ENCODE measurements at places on chromosomes 4 and X.

DNA sequence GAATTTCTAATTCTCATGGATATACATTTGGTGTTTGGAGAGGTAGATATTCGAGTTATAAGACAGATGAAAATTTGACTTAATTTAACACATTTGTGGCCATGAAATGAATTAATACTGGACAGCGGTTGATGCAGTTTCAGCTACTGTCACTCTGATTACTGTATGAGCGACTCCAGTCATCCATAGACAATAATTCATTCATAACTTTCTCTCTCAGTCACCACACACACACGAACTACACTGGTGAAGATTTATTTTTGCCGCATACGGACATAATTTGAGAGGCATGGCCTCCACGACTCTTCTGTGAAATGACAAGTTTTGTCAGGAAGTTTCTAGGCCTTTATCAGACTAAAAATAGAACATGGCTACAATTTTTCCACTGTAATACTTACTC, 177.0 kb downstream of the TENM3 start:
- no peak for DNase-seq

GRCh38 chr4:48405924-48406323, 64.6 kb downstream of the SLAIN2 start:
- no peak for DNase-seq

GRCh38 chr4:182576601-182577289, 333.5 kb downstream of the TENM3 start:
- no peak for DNase-seq

DNA sequence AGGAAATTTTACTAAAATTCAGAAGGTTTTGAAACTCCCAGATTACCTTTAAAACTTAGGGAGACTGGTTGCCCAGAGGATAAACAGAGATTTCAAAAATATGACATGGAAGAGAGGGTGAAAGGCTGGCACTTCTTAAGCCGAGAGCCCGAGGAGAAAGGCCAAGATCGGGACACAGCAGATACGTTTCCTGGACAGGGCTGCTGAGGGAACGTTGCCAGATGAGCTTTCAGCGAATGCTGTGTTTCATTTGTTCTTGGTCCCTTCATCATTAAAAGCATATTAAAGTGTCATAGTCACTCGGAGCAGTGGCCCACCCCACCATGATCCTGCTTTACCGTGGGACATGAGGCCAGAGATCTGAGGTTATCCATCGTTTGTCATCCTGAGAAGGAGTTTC, 37.9 kb upstream of the STOX2 start:
- DNase-seq: no peak

GRCh38 chr4:56803471-56803870, 18.0 kb downstream of the SPINK2 start:
- DNase-seq: no peak

DNA sequence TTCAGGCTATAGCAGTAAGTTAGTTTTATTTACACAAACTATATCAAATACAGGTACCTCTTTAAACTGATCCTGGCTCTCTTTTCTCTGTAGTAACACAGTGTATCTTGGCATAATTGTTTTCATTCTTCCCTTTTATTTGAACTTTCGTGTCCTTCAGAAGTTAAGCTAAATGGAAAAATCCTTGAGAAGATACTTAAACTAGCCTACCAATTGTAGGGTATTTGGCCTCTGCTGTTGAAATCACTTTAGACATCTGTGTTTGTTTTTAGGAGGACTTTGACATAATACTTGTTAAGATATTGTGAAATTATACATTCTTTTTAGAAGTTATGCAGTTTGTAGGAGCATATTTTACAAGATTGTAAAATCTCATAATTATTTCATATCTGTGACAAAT, 90.3 kb upstream of the GK2 start:
- DNase-seq: no peak

- DNase-seq: no peak
Observed at GRCh38 chrX:143664302-143664701, 28.4 kb upstream of the SLITRK4 start.

GRCh38 chr4:185293202-185293601, 83.8 kb downstream of the SNX25 start:
- DNase-seq: no peak

- DNase-seq: no peak
Observed at GRCh38 chr4:94127707-94128328, 79.8 kb upstream of the SMARCAD1 start.

DNA sequence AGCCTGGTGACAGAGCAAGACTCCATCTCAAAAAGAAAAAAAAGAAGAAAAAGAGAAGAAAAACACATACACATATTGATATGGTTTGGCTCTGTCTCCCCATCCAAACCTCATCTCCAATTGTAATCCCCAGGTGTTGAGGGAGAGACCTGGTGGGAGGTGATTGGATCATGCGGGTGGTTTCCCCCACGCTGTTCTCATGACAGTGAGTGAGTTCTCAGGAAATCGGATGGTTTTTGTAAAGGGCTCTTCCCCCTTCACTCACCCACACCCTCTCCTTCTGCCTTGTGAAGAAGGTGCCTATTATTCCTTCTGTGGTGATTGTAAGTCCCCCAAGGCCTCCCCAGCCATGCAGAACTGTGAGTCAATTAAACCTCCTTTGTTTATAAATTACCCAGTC, 68.4 kb downstream of the LDB2 start:
- no peak for DNase-seq

- no peak for DNase-seq
Observed at GRCh38 chrX:87808576-87809243, 291.1 kb downstream of the KLHL4 start.

GRCh38 chr4:52312722-52313121, 261.6 kb downstream of the SPATA18 start:
- DNase-seq: no peak

- no peak for DNase-seq
Observed at GRCh38 chr4:62366939-62367338, 1166.8 kb downstream of the ADGRL3 start.

- no peak for DNase-seq
Observed at GRCh38 chr4:128381748-128382559, 94.3 kb upstream of the PGRMC2 start.

DNA sequence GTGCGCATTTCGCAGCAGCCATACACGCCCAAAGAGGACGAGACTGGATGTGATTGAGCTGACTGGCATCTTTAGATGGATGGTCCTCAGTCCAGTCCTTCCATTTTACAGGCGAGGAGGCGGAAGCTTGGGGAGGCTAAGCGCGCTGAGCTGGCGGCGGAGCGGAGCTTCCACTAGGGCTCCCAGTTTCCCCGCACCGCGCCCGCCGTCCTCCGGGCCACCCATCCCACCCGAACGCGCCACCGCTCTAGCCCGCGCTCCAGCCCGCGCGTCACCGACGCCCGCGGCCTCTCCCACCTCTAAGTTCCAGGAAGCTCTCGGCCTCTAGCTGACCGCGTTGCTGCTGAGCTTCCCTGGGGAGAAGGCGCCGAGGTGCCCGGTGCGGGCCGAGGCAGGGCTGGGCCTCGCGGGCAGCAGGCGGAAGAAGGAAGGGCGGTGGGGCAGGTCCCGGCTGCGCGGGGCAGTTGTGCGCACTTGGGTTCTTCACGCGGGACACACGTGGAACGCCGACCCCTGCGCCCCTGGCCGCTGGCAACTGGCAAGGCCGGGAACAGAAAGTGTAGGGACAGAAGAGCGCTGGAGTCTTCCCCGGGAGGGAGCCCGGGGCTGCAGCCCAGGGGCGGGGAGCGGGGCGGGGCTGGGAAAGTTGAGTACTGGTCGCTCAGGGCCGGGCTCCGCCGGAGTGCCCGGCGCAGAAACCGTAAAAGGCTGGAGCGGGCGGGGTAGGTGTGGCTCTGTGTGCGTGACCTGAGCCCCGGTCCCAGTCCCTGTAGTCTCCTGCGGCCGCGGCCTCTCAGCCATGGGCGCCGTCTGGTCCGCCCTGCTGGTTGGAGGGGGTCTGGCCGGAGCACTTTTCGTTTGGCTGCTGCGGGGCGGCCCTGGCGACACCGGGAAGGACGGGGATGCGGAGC, at the start of gene STBD1:
Gene STBD1 (plus strand): TSS at position 763 of the 911 bp plus-strand sequence. CDS start 37 bp downstream, at position 800.
- no peak for DNase-seq

DNA sequence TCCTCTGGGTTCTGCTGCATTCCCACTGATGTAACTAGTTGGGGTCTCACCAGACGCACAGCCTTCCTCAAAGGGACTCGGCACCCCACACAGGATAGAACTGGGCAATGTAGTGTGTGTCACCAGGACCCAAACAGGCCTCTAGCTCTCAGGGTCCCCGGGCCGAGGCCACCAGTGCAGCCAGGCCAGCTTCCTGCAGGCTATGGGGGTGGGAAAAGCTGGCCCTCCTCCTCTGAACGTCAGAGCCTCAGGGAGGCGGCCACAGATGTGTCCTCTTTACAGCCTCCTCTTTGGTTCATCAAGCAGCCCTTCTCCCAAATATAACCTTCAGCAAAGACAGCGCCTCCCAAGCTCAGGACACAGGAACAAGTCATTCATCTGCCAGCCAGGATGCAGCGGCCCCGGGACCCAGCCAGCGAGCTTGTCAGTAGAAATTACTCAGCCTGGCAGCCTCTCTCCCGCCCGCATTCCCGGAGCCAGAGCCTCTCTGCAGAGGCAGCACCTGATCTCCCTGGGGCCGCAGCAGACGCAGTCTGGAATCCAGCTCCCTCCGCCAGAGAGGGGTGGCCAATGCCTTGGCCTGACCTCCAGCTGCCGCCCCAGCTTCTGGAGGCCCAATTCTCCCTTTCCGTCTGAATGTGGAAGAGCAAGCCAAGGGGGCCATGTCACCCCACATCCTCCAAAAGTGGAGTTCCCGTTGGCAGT, 288.5 kb downstream of the FBXW7 start:
- DNase-seq: no peak

DNA sequence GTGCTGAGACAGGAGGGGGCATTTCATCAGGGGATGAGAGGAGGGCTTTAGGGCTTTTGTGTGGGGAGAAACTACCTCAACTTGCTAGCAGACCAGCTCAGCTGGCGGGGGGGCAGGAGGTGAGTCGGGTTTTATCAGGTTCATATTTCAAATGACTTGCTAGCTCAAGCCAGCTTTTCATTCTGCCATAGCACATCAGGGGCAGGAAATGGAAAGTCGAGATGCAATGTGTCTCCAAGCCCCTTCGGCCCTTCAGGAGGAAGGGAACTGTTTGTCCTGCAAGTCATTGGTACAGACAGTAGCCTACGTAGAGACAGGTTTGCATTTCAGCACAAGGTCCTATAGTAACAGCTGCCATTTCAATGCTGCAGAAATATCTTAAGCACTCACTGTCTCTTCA, 194.1 kb downstream of the PTTG2 start:
- no peak for DNase-seq
